Activated T-cell treated with anti-CD3 and anti-CD28 coated beads, Interleukin-2, amount 50 U/mL, for 72 hours (primary cell): ENCODE measurements at places on chromosomes 5 and 9. TPM values are rescaled to one million over a fixed set of nuclear protein-coding genes. Genes with fewer than 3 reads are reported as not detected.
A peak's percentile ranks its signal among the peaks of the same experiment; 100 is the strongest.

GRCh38 chr9:33676746-33677505 lies 118.4 kb upstream of the PRSS3 start:
- peak; percentile 22 for DNase-seq

GRCh38 chr5:102651466-102651865 lies 103.6 kb upstream of the PAM start:
- no peak for DNase-seq

DNA sequence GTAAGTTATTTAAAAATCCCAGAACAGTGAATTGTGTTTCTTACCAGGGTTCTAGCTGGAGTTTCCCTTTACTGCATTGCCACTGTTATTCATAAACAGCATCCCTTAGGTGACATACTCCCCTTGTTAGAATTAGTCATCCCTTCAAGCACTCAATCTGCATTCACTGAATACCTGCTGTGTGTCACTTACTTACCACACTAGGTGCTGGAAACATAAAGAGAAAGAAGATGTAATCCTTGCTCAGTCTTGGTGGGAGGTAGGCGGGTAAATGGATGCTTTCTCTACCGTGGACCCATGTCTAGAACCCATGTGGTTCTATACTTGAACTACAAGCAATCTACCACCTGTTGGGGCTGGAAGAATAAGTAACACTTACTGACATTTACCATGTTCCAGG lies 371.6 kb downstream of the KDM4C start:
- no peak for DNase-seq

- peak; percentile 36 for DNase-seq
These were observed 28.2 kb downstream of the MTRR start for GRCh38 chr5:7897014-7897600.

- no peak for DNase-seq
These were observed 182.5 kb upstream of the PIK3R1 start for GRCh38 chr5:68033029-68033428.

DNA sequence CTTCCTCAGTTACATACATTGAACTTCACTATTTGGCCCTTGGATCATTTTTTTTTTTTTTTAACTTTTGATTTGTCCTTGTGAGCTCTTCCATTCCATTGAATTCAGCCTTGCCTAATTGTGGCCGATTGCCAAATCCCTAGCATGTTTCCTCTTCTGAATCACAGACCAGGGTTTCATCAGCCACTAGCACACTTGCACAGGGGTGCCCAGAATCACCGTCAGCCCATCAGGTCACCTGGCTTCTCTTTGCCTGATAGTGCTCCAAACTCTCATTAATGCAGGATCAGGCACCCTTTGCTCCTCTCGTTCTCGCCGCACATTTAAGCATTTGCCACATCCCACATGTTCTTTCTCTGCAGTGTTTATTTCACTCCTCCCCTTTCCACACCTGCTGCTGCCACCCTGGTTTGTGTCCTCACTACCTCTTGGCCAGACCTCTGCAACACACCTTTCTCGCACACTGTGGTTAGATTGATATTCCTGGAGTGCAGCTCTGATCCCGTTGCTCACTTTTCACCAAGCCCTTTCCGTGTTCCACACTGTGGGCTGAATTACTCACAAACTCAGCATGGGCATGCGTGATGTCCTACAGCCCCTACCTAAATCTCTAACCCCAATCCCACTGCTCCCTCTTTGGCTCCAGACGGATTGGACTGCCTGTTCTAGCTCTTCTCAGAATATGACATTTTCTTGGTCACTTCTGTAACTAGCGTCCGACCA lies 9.8 kb downstream of the PIK3R1 start:
- no peak for DNase-seq

GRCh38 chr9:37961351-37961750 lies 57.4 kb upstream of the SLC25A51 start:
- no peak for DNase-seq

- no peak for DNase-seq
These were observed 54.0 kb downstream of the C5orf15 start for GRCh38 chr5:133914434-133914833.

DNA sequence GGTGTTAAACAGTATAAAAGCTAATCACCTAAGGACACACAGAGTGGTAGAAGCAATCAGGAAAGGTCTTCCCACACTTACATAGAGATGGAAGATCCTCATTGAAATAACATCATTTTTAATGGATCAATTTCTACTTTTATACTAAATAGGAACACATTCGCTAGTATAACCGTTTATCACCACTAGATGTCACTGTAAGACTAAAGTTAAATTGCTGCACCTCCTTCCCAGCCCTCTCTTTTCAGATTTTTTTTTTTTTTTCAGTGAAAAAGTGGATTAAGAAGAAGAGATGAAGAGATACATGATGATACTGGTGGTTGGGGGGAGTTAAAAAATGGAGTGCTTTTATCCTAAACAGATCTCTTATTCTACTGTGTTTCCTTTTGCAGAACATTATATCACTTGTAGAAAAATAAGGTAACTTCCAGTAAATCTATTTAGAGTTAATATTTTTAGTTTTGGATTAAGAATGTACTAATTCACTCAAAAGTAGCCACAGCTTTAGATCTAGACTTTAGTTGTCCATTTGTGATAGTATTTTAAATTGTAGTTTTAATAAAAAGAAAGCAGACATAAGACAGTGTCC lies 116.9 kb upstream of the ARRDC3 start:
- no peak for DNase-seq

- no peak for DNase-seq
These were observed 426.4 kb downstream of the DTWD2 start for GRCh38 chr5:118561971-118562370.

GRCh38 chr5:36712706-36713105 lies 106.3 kb downstream of the SLC1A3 start:
- no peak for DNase-seq

DNA sequence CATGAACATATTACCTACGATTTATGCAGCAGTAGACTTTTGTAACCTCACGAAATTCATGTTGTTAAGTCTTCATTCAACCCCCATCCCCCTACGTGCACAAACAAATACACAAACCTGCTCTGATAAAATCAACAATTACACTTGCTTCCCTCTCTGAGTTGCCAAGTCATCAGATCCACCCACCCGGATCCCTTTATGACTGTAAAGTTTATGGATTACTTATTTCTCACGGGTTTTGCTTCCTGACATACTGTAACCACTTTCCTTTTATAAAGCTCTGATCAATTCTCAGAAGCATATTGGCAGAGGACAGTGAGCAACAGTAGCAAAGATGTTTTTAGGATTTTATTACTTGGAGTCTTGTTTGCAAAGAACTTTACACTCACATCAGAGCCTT lies 70.5 kb downstream of the MLLT3 start:
- peak; percentile 46 for DNase-seq

GRCh38 chr5:94161801-94162200 lies 420.4 kb upstream of the POU5F2 start:
- DNase-seq, result no peak

DNA sequence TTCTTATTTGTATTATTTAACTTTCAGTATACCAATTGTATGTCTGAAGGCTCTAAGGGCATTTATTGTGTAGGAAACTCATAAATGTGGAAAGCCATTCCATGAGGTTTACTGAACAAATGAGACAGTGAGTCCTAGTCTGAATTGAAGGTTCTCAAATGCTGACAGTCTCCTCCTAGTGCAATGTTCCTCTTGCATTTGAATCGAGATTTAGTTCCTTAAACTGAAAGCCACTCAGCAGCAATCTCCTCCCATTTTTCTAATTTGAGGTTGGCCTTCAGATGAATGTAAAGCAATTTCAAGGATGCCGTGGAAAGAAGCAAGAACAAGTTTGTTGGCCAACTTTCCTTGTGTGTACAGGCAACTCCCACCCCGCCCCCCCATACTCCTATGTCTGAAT lies 493.2 kb upstream of the KLF4 start:
- no peak for DNase-seq

DNA sequence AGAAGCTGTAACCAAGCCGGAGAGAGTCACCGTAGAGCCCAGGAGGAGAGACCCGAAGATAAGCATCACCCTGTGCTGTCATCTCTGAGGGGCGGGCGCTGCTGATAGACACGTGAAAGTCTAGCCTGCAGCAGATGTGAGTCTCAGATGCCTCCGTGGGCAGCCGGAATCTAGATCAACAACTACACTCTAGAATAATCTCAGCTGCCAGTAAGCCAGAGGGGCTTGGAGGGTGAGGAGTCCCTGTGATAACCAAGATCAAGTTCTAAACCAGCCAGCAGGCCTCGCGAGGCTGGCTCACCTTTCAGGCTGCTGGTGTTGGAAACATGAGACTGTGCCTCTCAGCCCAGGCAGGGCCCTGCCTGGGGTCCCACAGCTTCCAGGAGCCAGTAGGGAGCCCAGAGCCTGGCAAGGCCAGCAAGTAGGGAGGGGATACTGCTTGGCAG lies 54.1 kb downstream of the DAPK1 start:
- DNase-seq, result no peak

GRCh38 chr5:139980765-139981164 lies 62.3 kb downstream of the NRG2 start:
- no peak for DNase-seq

- no peak for DNase-seq
These were observed 160.7 kb downstream of the PDE4D start for GRCh38 chr5:59732806-59733205.

DNA sequence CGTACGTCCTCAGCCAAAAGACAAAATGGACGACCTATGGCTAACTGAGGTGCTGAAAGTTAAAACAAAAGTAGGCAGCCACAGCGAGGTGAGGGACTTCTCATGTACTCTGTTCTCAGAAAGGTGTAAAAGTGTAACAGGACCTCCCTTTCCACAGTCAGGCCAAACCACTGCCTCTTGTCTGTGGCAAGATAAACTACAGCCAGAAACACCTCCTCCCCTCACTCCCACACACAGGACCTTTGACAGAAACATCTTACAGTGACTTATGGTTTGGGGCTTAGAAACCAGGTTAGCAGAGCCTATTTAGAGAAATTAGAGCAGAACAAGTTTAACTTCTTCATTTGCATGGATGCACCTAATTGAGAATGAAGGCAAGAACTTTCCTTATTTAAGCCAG lies 499.1 kb upstream of the GRIN3A start:
- DNase-seq, result no peak

Gene GNA14
- total RNA-seq, result not detected

Gene IL3
- total RNA-seq, result 6.2 TPM
